Midbrain (tissue), 1 donor: ENCODE measurements at places on chromosomes 2 and 18.

DNA sequence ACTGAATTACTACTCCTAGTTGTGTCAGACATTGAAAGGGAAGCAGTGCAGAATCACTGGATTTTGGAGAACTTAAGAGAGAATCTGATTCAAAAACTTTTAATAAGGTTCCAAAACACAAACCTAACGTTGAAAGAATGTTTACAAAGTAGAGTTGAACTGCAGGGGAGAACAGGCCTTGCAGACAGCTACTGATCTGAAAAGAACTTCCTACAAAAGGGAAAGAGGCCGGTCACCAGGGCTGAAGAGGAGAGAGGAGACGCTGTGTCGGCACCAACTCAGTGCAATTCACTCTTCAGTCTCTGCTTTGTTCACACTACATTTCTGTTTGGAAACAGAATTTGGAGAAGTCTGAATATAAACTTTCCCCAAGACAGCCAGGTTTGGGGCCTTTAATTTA lies 124.0 kb downstream of the GAREM1 start:
- peak; percentile 48 for DNase-seq

DNA sequence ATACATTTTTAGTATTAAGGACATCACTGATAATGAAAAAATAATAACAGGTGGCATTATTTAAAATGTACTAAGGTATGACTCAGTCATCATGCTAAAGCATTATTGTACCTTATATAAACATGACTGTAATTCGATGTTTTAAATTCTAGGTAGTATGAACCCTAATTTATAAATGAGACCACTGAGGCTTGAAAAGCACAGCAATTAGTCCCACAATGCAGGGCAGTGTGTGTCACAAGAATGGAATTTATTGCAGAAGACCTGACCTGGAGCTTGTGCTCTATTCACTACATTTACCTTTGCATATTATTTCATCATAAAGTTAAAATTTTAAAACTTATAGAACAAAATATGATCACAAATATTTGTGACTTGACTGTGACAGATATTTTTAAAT lies 358.5 kb upstream of the DSEL start:
- DNase-seq = no peak

- no peak for DNase-seq
These were observed 24.4 kb upstream of the DTNB start for GRCh38 chr2:25697559-25698341.

DNA sequence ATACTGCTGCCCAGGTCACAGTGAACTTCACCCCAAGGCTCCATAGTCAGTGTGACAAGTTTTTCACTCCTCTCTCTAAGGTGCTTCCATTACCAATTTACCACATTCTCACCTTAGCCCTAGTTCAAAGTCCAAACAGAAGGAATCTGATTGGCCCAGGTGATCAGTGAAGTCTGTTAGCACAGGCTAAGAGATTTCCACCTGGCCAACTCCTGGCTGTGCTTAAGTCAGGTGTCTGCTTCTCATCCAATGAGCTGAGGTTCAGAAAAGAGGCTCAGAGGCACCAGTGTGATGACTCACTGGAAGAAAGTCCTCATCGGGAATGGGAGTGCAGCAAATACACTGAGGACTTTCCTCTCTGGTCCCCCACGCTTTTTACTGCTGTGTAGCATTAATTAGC lies 164.4 kb upstream of the MGAT5 start:
- no peak for DNase-seq

DNA sequence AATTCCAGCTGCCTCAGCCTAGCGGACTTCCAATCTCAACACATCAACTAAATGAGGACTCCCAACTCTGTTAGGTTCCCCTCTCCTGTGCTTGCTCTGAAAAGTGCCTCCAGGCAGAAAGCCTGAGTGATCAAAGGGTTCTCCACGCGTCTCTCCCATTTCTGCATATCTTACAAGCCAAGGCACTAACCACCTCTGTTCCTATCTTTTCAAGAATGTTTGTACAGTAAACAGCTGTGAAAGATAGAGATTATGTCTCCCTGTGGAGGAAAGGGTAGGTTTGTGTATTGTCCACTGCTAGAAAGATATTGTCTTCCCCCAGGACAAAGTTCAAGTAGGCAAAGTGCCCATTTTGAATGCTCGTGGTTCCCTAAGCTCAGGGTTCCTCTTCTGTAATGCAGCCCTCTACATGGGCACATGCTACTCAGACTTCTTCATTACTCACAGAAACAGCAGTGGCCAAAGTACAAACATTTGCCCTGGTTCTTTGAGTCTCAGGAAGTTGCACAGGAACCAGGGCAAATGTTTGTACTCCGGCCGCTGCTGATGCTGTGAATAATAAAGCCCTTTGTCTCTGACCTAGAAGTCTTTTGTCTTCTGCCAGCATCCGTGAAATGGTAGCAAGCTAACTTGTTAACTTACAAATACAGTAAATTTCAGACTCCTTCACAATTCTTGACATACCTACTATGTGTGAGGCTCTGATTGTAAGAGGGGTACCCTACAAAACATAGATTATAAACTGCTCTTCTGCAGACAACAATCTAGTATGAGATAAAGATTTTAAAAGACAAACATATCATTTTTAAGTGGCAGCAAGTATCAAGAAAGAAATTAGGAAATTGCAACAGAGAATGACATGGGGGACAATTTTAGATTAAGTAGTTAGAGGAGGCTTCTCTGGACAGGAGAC lies 44.5 kb downstream of the PKDCC start:
- peak; percentile 55 for DNase-seq

DNA sequence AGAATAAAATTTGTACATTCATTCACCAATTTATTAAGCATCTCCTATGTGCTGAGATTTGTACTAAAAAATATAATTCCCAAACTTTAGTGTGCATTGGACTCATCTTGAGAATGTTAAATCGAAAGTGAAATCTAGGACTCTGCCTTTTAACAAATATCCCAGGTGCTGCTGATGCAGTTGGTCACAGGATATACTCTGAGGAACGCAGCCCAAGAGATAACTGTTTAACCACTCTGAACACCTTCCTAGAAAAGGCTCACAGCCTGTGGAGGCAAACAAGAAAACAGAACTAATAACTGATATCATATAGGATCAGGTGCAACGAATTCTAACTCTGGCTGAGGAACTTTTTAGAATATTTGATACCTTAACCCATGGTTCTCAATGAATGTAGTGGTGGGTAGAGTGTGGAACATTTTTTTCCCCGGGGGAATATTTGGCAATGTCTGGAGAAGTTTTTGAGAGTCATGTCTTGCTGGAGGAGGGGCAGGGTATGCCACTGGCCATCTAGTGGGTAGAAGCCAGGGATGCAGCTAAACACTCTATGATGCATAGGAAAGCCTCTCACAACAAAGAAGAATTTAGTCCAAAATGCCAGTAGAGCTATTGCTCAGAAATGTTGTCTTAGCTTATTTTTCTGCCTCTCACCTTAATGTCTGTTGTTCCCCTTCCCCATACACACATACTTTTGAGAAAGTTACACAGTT lies 96.5 kb downstream of the EHBP1 start:
- DNase-seq = no peak

DNA sequence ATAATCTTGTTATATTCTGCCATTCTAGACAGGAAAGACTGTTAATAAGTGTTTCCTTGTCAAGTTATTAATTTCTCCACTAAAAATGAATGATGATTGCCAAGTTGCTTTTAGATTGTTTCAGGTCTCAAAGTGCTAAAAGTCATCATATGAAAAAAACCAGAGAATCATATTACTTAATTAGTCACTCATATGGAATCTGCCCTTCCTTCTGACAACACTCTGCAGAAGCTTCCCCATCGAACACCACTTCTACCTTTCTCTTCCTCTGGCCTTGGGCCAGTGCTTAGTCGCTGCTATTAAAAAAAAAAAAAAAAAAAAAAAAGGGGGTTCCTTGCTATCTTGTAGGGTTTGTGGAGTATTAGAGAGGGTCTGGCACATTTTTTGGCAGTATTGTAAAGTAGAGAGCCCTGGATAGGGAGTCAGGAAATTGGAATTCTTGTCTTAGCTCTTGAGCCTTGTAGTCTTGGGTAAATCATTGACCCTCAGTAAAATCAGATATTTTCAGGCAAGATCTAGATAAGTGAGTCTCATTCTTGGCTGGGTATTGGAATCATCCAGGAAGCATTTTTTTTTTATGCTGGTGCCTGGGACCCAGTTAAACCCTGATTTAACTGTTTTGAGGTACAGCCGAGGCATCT lies 141.7 kb upstream of the CCDC68 start:
- no peak for DNase-seq

DNA sequence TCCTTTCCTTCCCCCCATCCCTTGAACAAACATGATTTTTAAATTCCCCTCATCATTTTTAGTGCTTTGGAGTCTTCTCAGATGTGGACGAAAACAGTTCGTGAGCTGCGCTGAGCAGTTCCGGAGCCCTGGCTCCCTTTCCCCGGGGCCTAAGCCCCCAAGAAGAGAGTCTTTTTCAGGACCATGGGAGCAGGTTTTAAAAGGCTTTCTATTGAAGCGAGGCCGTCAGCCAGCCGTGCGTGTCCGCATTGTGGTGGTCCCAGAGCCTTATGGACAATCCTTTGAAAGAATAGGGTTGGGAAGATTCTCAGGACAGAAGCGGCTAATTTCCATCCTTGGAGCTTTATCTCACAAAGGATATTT lies 290.7 kb downstream of the SOX11 start:
- DNase-seq = no peak

DNA sequence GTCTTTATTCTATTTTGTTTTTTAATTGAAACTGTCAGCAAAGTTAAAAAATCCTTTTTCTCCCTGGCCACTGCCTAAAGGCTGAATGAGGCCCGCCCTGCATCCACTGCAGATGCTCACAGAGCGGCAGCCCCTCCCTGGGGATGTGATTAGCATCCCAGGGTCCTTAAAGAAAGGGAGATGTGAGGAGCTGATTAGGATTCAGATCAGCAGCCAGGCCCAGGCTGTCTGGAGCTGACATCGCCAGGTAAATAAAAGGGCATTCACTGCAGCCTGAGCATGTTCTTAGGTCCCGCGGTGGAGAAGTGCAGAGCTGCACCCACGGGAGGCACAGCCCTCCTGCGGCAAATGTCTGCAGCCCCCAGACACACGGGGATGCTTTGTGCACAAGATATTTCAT lies 83.8 kb downstream of the LONRF2 start:
- DNase-seq = no peak

DNA sequence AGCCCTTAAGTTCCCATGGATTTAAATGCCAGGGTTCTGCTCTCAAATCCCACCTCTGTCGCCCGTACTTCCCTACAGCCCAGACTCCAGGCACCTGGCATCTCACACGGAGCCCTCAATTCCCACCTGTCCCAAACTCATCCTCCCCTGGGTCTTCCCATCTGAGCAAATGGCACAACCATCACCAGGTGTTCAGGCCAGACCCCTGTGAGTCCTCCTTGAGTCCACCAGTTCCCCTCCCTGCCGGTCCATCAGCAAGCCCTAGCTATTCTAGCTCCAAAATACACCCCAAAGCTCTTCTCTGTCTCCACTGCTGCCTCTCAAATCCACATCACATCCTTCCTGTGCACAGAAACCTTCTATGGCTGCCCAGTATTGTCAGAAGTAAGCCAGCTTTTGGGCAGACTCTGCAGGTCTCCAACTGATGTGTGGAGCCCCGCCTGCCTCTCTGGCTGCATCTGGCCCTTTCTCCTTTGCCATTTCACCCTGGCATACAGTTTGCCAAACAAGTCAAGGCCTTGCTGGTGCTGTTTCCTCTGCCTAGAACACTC lies 67.7 kb downstream of the DNMT3A start:
- no peak for DNase-seq

DNA sequence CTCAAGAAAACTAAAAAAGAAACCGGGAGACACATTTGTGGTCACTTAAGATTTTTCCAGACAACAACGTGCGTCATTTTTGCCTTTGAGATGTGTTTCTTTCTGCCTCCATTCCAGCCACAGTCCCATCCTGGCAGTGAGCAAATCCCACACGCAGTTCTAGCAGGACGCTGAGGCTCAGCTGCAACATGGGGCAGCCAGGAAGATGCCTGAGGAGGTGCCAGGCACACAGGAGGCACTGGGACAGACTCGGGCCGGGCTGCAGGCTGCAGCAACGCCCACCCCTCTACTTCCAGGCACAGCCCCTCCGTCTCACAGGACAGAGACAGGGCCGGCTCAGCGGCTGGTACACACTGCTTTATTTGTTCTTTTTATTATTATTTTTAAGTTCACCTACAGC lies 13.1 kb downstream of the KLF11 start:
- no peak for DNase-seq

DNA sequence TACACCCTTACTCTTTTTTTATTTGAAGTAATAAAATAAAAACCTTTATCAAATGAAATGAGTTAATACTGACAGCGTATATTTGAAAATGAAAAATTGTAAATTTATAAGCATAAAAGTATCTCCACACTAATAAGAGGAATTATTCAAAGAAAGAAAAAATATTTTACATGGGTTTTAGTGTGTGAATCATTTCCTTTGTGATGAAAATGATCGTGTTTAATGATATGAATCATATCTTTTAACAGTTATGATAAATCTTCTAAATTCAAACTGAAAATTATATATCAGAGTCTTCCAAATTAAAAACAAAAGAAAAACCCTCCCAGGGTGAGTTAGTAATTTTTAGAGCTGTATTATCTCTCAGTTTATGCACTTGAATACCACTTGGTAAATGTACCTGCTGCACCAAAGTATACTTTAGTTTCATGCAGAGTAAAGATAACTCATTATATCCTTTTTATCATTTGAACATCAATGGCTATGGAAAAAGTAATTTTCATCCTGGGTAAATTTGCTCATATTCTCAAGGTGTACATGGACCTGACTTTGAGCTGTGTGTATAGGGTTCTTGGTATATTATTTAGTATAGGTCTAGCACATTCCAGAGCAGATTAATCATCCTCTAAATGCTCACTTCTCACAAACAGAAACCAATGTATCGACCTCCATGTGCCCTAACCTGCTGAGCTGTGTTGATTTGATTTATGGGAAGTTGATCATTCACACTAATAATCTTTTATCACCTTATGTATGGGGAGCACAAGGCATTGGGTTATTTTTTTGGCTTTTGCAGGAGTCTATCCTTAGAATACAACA lies 98.7 kb upstream of the VWC2L start:
- DNase-seq = no peak

DNA sequence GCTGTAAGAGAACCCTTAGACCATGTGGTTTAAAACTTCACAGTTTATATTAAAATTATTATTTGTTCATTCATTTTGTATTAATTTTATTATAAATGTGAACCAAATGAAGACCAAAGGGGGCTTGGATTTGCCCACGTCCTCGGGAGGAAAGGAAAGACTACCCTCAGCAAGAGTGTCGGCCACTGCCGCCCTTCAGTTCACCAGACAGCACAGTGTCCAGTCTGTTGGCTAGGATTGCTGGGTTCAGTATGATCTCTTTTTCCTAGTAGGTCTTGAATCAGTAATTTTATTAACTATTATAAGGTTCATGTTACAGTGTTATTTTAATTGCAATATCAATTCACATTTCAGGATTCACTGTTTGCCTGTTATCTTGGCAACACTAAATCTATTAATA lies 78.2 kb upstream of the CHRNA1 start:
- no peak for DNase-seq

- DNase-seq = no peak
These were observed 174.5 kb downstream of the PTPRM start for GRCh38 chr18:7741640-7742039.

- no peak for DNase-seq
These were observed 1127.5 kb upstream of the CELF4 start for GRCh38 chr18:38693104-38693503.
